ENCODE measurements at places on chromosomes 6 and 20.

- no peak for DNase-seq
These were observed 386.3 kb upstream of the MAP3K7 start for GRCh38 chr6:90973188-90973587.

GRCh38 chr6:119934816-119935215 is 585.3 kb upstream of the MAN1A1 start:
- no peak for DNase-seq

DNA sequence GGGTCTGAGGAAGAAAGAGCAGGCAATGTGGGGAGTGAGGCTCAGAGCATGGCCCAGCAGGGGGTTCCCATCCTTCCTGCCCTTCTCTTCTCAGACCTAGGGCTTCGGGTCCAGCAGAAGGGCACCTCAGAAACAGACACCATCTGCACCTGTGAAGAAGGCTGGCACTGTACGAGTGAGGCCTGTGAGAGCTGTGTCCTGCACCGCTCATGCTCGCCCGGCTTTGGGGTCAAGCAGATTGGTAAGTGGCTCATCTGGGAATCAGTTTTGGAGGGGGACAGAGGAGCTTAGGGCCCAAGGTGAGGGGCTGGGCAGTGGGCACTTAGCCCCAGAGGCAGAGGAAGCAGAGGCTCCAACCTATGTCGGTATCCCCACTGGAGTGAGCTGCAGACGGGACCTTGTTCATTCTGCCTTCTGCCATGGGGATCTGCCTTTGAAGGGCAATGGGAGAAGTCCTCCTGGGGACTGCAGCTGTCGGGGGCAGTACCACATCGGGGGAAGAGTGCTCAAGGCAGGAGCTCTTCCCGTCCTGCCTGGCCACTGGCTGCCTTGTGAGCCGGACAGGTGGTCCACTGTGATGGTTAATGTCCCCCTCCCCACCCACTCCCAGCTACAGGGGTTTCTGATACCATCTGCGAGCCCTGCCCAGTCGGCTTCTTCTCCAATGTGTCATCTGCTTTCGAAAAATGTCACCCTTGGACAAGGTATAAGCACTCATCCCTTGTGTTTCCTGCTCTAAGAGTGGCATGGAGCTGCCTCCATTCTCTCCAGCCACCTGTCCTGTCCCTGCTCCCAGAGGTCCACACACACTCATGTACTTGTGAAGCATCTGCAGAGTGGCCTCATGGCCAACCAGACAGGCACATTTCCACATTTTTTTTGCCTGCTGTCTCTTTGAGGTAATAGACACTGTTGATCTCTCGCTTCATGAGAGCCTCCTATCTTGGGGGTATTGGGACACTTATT is 4.7 kb downstream of the CD40 start:
- DNase-seq = no peak

- DNase-seq = no peak
These were observed at the start of gene TCP11 for GRCh38 chr6:35141007-35141655. Gene TCP11, minus strand, starts transcription at chr6:35141339. Its CDS starts 469 bp downstream, at chr6:35140870.

DNA sequence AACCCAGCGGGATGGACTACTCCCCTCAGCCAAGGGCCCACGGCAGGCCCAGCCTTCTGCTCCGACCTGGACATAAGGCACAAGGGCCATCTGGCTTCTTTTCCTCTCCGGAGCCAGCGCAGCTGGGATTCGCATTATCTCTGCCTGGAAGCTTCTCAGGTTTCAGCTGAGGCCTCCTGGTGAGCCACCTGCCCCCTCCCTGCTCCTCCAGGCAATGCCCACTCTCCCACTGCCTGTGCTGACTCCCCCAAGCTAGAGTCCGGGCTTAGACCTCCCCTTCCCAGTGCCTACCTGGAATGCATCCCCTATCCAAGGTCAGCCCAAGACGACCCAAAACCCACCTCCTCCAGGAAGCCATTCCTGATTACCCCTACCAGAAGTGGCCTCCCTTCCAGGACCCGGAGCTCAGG is 60.7 kb downstream of the EZR start:
- DNase-seq = no peak

DNA sequence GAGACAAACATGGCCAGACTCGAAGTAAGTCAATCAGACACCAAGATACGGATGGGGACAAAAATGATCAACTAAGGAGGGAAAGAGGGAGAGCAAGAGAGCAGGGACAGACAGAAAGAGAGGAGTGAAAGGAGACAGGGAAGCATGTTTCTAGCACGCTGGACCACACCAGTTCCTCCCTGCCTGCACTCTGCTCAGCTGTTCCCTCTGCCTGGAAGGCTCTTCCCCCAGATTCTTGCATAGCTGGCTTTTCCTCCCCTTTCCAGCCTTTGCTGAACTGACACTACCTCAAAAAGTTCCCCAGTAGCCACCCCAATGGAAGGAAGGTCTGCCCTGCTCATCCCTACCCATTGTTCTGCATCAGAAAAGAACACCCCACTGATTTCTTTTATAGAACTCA is 185.9 kb downstream of the MAFB start:
- no peak for DNase-seq

DNA sequence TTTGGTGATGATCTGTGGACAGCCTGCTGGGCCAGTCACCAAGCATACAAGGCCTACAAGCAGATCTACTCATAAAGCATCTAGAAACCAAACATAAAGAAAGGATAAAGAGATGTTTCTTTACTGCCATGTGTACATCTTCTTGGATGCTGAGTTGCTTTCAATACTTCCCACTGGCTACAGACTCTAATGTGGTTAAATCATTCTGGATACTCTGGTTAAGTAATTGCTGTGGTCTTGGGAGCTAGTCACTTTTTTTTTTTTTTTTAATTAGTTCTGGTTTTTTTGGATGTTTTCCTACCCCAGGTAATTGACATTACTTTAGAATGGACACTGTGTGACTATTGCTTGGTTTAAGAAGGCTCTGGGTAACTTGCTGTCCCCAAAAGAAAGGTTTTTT is 215.4 kb upstream of the RUNX2 start:
- no peak for DNase-seq

GRCh38 chr20:37907330-37907676 is 4.4 kb downstream of the VSTM2L start:
- no peak for DNase-seq

GRCh38 chr20:58069207-58069606 is 159.2 kb downstream of the ANKRD60 start:
- no peak for DNase-seq

DNA sequence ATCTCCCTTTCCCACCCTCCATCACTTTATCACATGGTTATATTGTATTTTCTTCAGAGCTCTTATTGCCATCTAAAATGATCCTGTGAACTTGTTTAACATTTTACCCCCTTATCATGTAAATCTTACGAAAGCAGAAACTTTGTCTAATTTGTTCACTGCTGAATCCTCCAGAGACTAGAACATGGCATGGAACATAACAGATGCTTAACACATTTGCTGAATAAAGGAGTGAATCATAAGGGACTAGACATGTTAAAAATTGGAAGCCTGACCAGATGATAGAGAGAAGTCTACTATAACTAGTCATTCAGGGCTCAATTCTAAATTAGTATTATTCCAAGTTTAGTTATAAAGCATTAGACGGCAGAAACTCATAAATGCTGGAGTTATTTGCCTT is 73.3 kb downstream of the MAN1A1 start:
- no peak for DNase-seq

GRCh38 chr6:19443411-19443810 is 393.8 kb upstream of the ID4 start:
- DNase-seq = no peak

DNA sequence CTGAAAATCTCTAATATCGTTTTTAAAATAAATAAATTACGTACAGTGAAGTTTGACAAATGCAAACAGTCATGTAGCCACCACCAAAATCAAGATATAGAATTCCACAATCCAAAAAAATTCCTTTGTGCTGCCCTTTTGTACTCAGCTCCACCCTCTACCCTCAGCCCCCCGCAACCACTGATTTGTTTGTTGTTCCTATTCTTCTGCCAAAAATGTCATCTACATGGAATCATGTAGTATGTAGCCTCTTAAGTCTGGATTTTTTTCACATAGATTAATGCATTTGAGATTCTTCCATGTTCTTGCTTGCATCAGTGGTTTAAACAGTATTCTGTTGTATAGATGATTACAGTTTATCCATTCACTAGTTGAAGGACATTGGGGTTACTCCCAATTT is 8.5 kb upstream of the REPS1 start:
- no peak for DNase-seq

DNA sequence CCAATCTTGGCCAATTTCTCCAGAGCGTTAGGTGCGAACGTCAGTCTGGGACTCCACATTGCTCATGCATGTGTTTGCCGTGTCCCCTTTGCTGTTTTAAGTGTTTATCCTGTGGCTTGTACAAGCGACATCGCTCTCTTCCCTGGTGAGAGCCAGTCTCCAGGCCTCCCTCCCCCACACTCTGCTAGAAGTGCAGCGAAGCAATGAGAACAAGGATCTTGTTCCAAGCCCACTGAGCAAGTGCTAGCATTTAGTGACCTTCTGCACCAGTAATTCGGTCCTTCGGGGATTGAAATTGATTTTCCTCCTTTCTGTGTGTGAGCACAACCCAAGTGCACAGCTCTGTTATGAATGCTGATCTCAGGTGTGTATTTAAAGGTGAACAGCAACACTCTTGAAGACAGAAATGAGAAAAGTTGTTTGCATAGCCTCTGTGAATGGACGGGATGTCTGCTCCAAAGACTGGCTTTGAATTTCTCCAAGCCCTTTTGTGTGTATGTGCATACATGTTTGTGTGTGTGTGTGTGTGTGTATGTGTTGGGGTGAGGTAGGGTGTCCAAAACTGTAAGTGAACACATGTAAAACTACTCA is 29.0 kb downstream of the CD83 start:
- no peak for DNase-seq

DNA sequence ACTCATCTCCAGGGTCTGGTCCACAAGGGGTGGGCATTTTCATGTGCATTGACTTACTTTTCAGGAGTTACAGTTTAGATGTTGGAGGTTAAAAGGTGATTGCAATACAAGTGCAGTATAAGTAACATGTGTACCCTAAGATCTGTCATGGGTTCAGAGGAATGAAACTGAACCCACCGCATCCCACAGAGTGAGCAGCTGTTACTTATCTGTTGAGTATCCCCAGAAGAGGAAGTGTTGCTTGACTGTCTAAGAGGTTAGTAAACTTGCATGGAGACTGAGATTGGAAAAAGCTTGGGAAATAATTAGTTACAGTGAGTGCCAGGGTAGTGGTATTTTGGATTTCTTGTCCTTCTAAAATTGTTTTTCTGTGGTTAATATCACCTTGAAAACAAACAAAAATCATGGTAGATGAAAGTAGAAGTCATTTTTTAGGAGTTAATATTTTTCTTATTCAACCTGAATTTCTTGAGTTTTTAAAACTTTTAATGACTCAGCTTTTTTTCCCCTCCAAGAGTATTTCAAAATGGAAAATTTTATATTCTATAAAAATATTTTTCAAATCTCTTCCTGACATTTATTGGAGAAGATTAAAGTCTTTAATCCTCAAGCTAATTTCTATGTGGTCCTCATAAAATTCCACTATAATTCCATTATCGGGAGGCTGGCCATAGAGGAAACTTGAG is 306.1 kb downstream of the ZNF217 start:
- no peak for DNase-seq

DNA sequence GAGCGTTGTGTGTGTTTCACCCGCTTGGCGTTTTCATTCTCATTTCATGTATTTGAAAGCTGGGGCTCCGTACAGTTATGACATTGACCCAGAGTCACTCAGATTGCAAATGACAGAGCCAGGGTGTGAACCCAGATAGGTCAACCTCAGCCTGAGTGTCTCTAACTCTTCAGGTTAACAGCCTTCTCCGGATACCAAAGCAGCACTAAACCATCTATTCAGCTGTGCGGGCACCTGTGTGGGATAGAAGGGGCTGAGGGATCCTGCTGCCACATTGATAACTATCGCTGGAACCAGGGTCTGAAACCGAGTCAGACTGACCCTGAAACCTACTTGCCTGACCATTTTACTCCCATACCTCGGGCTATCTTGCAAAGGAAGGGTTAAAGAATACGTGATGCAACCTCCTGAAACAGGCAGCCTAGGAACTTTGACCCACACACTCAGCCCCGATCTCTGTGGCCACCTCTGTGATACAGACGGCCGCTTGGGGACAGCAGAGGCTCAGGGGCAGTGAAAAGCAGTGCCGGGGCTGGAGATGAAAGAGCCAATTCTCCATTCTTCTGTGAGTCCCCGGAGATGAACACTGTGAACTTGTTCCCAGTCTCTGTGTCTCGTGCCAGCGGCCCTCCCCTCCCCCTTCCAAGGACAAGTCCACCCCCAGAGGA is 233.5 kb upstream of the QKI start:
- no peak for DNase-seq

DNA sequence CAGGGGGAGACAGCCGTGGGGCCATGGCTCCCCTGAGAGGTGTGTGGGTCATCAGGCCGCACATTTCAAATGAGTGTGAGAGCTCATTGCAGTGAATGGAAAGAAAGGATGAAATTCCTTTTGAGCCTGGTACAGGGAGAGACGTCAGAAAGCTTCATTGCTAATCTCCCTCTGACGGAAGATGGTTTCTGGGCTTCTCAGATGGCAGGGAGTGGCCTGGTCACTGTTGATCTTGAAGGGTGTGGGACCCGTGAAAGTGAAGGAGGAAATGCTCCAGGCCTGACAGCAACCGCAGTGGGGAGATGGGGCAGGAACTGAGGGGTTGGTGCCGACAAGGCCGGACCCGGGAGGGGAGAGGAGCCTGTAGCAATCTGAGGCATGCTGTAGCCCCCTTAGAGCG is 127.4 kb downstream of the MYLK4 start:
- DNase-seq = no peak

DNA sequence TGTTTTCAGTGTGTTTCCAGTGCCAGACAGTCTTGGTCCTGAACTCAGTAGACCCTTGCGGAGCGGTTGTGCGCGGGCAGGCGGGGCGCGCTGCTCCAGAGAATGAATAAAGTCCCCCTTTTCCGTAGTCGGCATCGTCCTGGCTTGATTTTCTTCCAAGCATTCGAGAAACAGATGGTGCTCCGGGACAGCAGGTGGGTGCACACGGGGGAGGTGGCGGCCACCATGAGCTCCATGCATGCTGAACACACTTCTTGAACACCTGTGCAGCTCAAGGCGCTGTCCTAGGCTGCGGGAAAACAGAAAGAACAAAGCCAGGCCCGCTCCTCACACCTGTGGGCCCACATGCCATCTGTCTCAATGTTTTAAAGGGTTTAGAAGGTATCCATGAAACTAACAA is 125.2 kb downstream of the TAF4 start:
- no peak for DNase-seq

- no peak for DNase-seq
These were observed 56.4 kb upstream of the NKX2-4 start for GRCh38 chr20:21453690-21454089.

DNA sequence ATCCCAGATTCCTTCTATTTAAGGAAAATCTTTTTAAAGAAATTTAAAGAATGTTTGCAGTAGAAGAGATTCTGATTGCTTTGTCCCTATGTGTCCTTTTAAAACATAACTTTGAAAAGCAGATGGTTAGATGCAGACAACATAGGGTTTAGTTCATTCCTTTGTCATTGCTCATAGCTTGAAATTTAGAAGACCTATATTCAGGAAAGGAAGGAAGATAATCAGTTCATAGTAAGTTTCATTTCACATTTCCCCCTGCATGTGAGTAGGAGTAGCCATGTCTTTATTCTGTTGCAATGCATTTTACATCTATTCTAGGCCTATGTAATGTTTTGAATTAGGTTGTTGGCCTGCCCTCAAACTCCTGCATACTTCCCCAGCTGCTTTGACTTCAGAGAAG is 197.9 kb upstream of the GRIK2 start:
- no peak for DNase-seq

Data from activated T-helper 9 cell treated with anti-CD3 and anti-CD28 coated beads, Interleukin-2, amount 50 U/mL, for 16 hours (primary cell).